ENCODE measurements at places on chromosomes 7 and 10. TPM values are rescaled to one million over a fixed set of nuclear protein-coding genes. Genes with fewer than 3 reads are reported as not detected.

IL6 gene
- 11.8 TPM for total RNA-seq

HERPUD2 gene
- 43.2 TPM for total RNA-seq

FRMPD2 gene
- not detected for total RNA-seq

LEP gene
- not detected for total RNA-seq

VTI1A gene
- total RNA-seq = 96.2 TPM

NPTX2 gene
- total RNA-seq = 3.6 TPM

HDAC9 gene
- total RNA-seq = 100 TPM

OPN1SW gene
- not detected for total RNA-seq

CHAT gene
- not detected for total RNA-seq

SH2D4B gene
- 0.11 TPM for total RNA-seq

FZD8 gene
- 32.7 TPM for total RNA-seq

PRTFDC1 gene
- total RNA-seq = 0.85 TPM

ADGRA1 gene
- total RNA-seq = not detected

ARMC3 gene
- not detected for total RNA-seq

DNA sequence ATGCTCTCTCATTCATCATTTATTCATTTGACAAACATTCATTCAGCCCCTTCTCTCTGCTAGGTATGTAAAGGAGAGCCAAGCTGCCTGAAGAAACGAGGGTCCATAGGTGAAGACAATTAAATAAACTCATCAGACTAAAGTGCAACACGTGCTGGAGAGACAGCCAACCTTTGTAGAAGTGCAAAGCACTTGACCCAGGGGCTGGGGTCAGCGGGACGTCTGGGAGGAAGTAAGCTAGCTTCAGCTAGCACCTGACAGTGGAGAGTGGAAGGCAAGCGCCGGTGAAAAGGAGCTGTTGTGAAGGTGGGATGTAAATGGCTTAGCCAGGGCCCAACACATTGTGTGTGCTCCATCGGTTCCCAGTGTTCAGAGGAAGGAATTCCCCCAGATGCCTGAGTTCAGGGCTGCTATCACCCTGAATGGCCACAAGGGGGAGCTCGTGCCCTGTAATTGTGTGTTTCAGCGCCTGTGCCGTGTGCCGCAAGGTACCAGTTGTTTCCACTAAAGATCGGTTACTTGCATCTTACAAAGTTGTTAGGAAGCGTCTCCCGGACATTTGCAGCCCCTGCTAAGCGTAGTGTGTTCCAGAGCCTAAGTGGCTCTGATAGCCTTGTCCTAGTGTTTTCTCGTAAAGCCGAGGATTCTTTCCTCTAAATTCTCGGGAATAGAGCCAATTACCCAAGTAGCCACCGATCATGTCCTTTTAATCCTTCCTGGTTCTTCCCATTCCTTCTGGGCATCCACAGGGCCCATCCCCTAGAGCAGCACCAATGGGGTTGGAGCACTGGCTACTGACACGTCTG lies 30.6 kb downstream of the TLX1 start:
- peak; percentile 86 for DNase-seq

DNA sequence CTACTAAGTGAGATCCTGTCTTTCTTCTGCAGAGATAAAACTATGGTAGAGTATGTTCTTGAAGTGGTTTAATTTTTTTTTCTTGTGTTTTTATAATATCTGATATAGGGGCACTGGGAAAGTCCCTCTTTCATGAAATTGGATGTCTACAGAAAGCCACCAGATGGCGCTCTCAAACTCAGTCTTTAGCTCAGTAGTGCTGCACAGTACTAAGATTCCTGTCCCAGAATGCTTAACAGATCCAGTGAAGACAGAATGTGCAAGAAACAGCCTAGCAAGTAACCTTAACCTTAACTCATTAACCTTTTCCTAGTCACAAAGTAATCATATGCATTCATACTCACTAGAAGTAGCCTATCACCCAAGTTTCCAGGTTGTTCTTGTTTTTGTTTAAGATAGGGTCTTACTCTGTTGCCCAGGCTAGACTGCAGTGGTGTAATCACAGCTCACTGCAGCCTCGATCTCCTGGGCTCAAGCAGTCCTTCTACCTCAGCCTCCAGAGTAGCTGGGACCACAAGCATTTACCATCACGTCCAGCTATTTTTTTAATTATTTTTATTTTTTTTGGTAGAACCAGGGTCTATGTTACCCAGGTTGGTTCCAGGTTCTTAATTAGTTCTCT lies 56.7 kb downstream of the IDE start:
- DNase-seq = no peak

- DNase-seq = no peak
Measured at GRCh38 chr10:32909456-32909855, 48.6 kb downstream of the ITGB1 start.

DNA sequence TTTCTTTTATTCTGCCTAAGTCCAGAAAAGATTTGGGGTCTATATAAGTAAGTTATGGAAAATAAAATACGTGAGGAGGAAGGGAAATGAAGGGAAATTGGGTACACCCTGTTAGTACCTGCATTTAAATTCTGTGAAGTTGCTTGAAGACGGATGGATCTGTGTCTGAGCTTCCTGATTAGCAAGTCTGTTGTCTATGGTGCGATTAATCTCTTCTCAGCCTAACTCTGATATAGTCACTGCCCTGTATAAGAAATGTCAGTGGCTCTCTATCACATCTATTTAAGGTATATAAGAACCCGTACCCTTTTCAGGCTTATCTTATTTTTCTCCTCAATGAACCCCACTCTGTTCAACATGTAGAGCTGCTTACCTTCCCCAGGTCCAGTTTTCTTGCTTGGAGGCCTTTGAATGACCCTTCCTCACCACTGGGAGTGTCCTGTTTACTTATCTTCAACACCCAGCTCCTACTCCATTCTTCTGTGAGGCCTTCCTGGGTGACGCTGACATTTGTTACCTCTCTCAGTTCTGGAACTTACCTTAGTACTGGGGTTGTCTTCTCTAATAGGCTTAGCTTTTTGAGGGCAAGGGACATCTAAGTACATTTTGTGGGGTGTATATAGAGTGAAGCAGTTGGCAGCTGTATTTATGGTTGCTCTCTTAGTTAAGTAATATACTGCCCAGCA lies 149.6 kb upstream of the PRPS1L1 start:
- no peak for DNase-seq

GRCh38 chr10:49115015-49115795 lies at the start of gene VSTM4:
TSS of gene VSTM4 (minus strand) at chr10:49115522. CDS start at chr10:49115485, 37 bp downstream.
- DNase-seq = no peak

GRCh38 chr7:29234438-29234837 lies 39.9 kb downstream of the CHN2 start:
- DNase-seq = no peak

DNA sequence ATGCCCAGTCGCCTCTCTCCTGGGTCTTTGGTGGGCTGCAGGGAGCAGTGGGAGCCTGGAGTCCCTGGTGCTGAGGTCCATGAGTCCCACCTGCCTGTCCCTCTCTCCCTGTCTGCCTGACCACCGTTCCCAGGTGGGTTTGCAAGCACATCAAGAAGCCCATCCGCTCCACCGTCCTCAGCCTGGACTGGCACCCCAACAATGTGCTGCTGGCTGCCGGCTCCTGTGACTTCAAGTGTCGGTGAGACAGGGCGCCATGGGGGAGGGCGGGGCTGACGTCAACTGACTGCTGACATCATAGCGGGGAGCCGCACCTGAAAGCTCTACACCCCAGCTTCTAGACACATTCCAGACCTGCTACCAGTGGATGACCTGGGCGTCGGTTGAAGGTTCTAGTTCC lies 15.2 kb downstream of the ARPC1B start:
- DNase-seq = no peak

GRCh38 chr10:79242620-79243152 lies 104.6 kb upstream of the PPIF start:
- peak; percentile 93 for DNase-seq

- no peak for DNase-seq
Measured at GRCh38 chr7:77426052-77426404, 9.9 kb upstream of the GSAP start.

GRCh38 chr10:10938676-10939075 lies 79.0 kb upstream of the CELF2 start:
- no peak for DNase-seq

DNA sequence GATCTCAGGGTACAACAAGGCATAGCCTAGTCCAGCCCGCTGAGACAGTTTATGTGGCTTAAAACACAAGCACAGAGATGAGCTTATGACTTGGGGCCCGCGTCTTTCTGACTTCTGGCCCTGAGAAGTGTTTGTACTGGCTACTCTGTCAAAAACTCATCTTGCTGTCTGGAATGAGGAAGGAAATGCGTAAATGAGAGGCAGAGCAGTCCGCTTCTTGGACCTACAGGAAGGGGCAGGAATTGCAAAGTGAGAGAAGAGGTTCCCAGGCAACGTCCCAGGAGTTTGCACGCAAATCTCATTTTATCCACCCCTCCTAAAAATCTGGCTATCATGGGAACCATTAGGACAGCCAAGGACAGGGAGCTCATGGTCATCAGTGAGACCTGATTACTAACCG lies 5.5 kb downstream of the ANXA11 start:
- no peak for DNase-seq

DNA sequence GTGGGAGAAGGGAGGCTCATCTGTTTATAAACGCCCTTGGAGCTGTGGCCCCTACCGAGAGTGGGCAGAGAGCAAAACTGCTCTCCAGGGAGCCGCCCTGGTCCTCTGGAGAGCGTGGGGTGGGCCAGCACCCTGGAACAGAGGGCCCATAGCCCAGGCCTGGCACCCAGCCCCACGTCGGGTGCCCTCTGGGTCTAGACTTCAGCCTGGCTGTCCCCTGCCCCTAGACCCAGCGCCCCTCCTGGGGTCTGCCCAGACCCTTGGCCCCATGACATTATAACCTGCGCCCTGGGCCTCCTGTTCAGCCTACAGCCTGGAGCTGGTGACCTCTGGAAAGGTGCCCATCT lies 24.7 kb downstream of the GET4 start:
- DNase-seq = no peak

- DNase-seq = no peak
Measured at GRCh38 chr10:27104919-27105318, 4.6 kb upstream of the ANKRD26 start.

GRCh38 chr10:127824826-127825225 lies 67.9 kb downstream of the CLRN3 start:
- DNase-seq = no peak

- DNase-seq = peak; percentile 69
Measured at GRCh38 chr10:43125881-43126731, 12.1 kb upstream of the CSGALNACT2 start.

DNA sequence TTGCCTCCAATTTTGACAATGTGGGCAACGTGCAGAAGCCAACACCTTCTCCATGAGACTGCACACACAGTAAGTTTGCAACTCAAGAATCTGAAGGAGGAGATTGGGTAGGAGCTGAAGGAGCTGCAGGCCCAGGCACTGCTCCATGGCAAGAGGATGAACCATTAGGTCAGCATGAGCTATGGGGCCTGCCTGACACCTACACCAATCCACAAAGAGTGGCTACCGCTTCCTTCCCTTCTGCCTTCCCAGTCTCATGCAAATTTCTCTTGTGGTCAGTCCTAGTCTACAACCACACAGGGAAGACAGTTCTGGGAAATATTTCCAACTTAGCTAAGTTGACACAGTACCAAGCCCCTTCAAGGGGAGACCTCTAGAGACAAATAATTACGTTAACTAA lies 142.0 kb upstream of the ADO start:
- DNase-seq = no peak

- DNase-seq = peak; percentile 79
Measured at GRCh38 chr7:155357573-155358041, 59.9 kb downstream of the INSIG1 start.

DNA sequence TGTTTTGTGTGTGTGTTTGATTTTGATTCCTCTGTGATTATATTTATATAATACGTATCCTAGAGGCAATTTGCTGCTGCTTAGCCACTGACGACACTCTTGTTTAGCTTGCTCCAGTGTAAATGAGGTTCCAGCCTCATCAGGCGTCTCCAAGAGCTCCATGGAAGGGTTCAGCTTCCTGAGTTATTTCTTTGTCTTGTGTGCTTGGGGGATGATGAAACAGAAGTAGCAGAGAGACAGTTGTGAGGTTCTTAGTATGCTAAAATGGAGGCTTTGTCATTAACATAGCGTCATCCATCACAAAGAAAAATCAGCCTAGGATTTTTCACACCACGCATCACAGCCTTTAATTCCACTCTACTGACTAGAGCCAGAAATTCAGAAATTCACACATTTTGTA lies 85.1 kb downstream of the KLF6 start:
- DNase-seq = no peak

DNA sequence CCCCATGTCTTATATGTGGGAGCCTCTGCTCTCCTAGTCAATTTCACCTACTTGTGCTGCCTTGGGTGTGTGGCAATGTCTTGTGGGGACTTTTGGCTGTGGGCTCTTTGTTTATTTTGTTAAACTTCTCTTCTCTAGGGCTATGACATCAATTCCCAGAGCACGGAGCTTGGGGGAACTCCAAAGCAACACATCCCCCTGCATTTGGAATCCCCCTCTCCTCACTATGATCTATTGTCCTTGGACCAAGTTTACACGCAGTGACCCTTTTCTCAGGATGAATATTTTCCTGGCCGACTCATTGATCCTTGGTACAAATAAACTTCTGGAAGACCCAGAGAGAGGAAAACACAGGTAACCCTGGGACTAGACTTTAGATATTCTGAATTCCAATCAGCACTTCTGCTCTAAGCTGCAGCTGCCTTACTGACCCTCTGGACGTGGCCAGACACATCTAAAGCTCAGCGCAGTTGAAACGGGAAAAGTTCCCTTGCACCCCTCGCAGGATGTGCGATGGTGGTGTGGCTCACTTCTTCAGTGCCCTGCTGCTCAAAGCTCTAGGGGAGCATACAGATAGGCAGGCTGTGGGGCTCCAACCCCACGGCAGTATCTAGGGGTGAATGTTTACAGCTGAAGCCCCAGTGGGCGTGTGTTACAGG lies 110.8 kb downstream of the TMEM178B start:
- DNase-seq = no peak

GRCh38 chr7:1975179-1975578 lies 257.6 kb downstream of the MAD1L1 start:
- peak; percentile 67 for DNase-seq

DNA sequence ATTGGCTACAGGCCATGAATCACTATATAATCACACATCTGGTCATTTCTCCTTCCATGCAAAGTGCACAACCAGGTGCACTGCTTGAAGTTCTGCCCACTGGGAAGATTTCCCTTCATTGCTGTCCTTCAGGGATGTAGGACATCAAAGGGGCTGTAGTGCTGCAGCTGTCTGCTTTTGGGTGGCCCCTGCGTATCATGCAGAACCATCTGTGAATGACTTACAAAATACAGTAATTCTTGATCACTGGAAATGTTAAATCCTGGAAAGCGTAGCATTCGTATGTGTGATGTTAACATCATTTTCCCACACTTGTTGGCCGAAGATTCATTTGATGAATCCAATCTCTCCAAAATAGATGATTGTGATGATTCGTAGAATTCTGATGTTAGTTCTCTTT lies 22.4 kb downstream of the AKR1C3 start:
- no peak for DNase-seq

GRCh38 chr7:45625067-45625466 lies 50.9 kb downstream of the ADCY1 start:
- DNase-seq = no peak
